ENCODE measurements at places on chromosomes 7 and 10. TPM values are rescaled to one million over a fixed set of nuclear protein-coding genes. Genes with fewer than 3 reads are reported as not detected.

Gene UCN3
- not detected for total RNA-seq

Gene RTKN2
- 3.3 TPM for total RNA-seq

Gene NRAP
- total RNA-seq: not detected

Gene CTNNA3
- 0.18 TPM for total RNA-seq

- DNase-seq: no peak
- H3K4me1 ChIP-seq: no peaks in the 10 kb centered on the region
- H3K27ac ChIP-seq: no peak overlapping the region
- H3K36me3 ChIP-seq: no peaks in the 10 kb centered on the region
- H3K4me3 ChIP-seq: no peak overlapping the region
These were observed 130.9 kb downstream of the PHF14 start for GRCh38 chr7:11104578-11104977.

GRCh38 chr7:50803359-50804337 lies 21.0 kb upstream of the GRB10 start:
- H3K4me1 ChIP-seq: peaks cover 13% of the 10 kb centered on the region
- H3K27ac ChIP-seq: no peak overlapping the region

- H3K4me1 ChIP-seq: no peaks in the 10 kb centered on the region
- no peaks in the 10 kb centered on the region for H3K27me3 ChIP-seq
- H3K36me3 ChIP-seq: peaks cover 61% of the 10 kb centered on the region
- H3K4me3 ChIP-seq: no peak overlapping the region
- no peak for DNase-seq
- H3K27ac ChIP-seq: no peak overlapping the region
These were observed 18.1 kb downstream of the HACD1 start for GRCh38 chr10:17599089-17599488.

GRCh38 chr10:33115738-33116719 lies 158.0 kb upstream of the ITGB1 start:
- no peak overlapping the region for H3K27ac ChIP-seq
- no peaks in the 10 kb centered on the region for H3K27me3 ChIP-seq
- H3K36me3 ChIP-seq: no peaks in the 10 kb centered on the region

DNA sequence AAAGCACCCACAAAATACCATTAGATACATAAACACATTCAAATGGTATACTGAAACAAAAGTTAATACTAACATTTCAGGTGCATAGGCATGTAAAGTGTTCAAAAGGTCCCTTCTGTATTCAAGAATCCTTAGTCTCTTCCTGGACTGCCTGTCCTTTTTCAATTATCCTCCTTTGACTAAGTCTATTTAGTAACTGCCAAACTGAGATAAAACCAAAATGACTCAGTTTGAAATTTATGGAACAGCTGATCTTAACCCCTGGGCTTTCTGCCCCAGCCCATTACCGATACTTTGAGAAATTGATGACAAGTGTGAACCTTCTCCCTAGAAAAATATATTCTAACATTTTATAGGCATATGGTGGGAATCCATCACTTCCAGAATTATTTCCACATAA lies 5.4 kb downstream of the EPC1 start:
- no peak for DNase-seq
- peaks cover 9% of the 10 kb centered on the region for H3K4me1 ChIP-seq
- no peak overlapping the region for H3K4me3 ChIP-seq
- no peaks in the 10 kb centered on the region for H3K27me3 ChIP-seq
- no peak overlapping the region for H3K27ac ChIP-seq
- H3K36me3 ChIP-seq: peaks cover 49% of the 10 kb centered on the region

DNA sequence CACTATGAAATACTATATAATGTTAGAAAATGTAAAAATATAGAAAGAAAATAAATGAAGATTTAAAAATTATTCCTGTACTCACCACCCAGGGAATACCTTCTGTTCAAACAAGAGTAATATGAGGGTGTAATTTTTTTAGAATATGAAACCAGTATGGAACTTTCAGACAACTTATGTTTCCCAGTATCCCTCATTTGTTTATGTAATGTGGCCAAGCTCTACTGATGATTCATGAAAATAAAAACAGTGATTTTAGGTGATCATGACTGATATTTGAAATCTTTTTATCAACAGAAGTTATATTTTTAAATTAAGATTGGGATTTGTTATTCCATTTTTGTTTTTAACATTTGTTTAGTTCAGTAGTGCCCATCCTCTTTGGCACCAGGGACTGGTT lies 18.8 kb downstream of the SLK start:
- no peak overlapping the region for H3K27ac ChIP-seq
- no peaks in the 10 kb centered on the region for H3K36me3 ChIP-seq
- H3K27me3 ChIP-seq: no peaks in the 10 kb centered on the region
- no peak for DNase-seq
- peaks cover 3% of the 10 kb centered on the region for H3K4me1 ChIP-seq

DNA sequence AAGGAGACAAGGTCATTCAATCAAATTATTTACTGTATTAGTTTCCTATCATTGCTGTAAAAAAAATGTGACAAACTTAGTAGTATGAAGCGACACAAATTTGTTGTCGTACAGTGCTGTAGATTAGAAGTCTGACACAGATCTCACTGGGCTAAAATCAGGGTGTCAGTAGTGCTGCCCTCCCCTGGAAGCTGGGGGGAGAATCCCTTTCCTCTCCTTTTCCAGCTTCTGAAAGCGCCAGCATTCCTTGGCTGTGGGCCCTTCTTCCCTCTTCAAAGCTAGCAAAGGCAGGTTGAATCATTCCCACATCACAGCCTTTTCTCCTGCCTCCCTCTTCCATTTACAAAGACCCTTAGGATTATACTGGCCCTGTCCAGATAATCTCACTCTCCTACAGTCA lies 28.0 kb downstream of the VPS41 start:
- H3K4me1 ChIP-seq: no peaks in the 10 kb centered on the region
- no peak overlapping the region for H3K4me3 ChIP-seq
- H3K27me3 ChIP-seq: no peaks in the 10 kb centered on the region
- DNase-seq: no peak
- no peak overlapping the region for H3K27ac ChIP-seq
- no peaks in the 10 kb centered on the region for H3K36me3 ChIP-seq

GRCh38 chr10:59362144-59362958 lies at the start of gene FAM13C:
Gene FAM13C (minus strand): TSS chr10:59362549. CDS start chr10:59362460, 89 bp downstream.
- H3K27me3 ChIP-seq: peaks cover 15% of the 10 kb centered on the region
- peaks cover 10% of the 10 kb centered on the region for H3K4me1 ChIP-seq
- H3K36me3 ChIP-seq: no peaks in the 10 kb centered on the region
- H3K4me3 ChIP-seq: peak within 1 kb of the TSS; percentile 42
- no peak within 1 kb of the TSS for H3K27ac ChIP-seq
- DNase-seq: peak; percentile 53

DNA sequence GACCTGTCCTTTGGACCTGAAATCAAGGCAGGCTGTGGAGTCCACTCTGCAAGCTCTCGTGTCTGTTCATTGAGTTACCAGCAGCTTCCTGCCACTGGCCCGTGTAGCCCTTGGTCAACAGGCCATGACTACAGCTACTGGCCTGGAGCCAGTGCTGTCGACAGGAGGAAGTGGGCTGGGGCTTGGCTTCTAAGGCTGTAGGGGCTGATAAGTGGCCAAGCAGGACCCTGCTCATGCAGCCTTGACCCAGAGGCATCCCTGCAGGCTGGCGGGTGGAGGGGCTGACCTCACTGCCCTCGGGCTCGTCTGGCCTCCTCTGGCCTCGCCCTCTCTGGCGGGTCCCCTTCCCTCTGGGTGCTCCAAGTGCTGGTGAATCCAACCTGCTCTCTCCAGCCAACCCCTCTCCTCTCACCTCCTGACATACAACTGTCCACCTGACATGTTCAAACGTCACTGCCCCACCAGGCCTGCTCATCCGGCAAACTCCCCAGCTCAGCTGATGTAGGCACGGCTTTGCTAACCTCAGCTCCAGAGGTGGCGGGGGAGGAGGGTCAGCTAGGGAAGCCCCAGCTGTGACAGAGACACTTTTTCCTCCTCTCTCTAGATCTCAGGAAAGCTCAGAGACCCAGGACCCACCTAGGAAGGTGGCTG lies 188.6 kb upstream of the LYZL2 start:
- no peak overlapping the region for H3K27ac ChIP-seq
- H3K36me3 ChIP-seq: no peaks in the 10 kb centered on the region
- DNase-seq: no peak

- no peak for DNase-seq
- peaks cover 73% of the 10 kb centered on the region for H3K27me3 ChIP-seq
- H3K36me3 ChIP-seq: no peaks in the 10 kb centered on the region
- H3K4me3 ChIP-seq: no peak overlapping the region
These were observed 90.5 kb upstream of the PAX2 start for GRCh38 chr10:100654782-100655325.

- no peak overlapping the region for H3K4me3 ChIP-seq
- no peaks in the 10 kb centered on the region for H3K27me3 ChIP-seq
- H3K4me1 ChIP-seq: no peaks in the 10 kb centered on the region
These were observed 1570.6 kb upstream of the LRRTM3 start for GRCh38 chr10:65355141-65355680.

Measured in SJSA1 (cell line).